ENCODE measurements at places on chromosomes 11 and 22.

DNA sequence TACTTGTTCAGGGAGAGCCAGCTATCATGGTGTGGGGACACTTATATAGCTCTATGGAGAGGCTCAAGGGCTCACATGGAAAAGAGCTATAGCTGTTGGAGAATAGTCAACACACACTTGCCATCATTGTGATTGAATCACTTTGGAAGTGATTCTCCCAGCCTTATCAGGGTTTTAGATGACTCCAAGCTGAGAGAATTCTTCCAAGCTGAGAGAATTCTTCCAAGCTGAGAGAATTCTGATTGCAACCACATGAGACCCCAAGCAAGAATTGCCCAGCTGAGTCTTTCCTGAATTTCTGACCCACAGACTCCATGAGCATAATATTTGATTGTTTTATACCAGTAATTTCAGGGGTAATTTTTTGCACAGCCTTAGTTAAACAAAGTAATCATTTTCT, 1318.3 kb upstream of the RAG2 start:
- no peak for DNase-seq

GRCh38 chr11:65426839-65427690, 4.5 kb downstream of the NEAT1 start:
- no peak for DNase-seq

DNA sequence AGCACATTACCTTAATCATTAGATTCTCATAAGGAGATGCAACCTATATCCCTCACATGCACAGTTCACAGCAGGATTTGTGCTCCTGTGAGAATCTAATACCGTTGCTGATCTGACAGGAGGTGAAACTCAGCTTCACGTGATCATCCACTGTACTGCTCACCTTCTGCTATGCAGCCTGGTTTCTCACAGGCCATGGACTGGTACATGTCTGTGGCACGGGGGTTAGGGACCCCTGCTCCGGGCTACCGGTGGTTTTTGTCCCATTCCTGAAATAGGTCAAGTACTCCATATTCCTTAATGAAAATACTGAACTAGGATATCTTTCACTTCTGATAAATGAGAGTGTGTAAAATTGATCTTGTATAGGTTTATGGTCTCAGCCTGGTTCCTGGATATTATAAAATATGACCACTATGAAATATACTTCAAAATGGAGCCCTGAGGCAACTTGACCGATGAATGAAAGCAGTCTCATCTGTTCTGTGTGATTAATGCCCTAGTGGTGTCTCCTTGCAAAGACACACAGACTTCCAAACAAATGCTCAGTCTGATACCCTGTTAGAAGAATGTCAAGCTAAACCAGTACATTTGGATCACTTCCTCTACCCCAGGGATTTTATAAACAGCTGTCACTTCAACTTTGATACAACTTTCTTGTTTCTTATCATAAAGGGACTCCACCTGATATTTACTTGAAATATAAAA, 492.9 kb upstream of the ANO3 start:
- no peak for DNase-seq

- DNase-seq: no peak
Measured at GRCh38 chr11:3219281-3219892, 774 bp upstream of the MRGPRG start.

DNA sequence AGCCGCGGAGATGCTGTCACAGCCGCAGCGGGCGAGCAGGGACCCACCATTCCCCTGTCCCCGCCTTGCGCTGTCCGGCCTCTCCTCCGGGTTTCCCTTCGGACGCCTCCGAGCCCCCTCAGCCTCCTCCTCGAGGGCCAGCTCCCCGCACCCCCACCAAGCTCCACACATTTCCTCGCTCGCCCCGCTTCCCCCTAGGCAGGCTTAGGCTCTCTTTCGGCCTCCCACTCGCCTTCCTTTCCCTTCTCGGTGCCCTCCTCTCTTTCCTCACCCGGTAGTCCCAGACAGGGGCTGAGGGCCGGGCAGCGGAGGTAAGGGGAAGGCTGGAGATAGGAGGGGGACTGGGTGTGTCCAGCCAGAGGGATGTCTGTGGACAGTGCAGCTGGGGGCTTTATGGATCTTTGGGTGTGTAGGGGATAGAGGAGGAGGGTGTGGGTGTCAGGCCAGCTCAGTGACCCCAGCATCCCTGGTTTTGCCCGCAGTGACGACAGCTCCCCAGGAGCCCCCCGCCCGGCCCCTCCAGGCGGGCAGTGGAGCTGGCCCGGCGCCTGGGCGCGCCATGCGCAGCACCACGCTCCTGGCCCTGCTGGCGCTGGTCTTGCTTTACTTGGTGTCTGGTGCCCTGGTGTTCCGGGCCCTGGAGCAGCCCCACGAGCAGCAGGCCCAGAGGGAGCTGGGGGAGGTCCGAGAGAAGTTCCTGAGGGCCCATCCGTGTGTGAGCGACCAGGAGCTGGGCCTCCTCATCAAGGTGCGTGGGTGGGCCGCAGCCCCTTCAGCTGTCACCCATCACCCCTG, 1.6 kb downstream of the KCNK4 start:
- DNase-seq: no peak

DNA sequence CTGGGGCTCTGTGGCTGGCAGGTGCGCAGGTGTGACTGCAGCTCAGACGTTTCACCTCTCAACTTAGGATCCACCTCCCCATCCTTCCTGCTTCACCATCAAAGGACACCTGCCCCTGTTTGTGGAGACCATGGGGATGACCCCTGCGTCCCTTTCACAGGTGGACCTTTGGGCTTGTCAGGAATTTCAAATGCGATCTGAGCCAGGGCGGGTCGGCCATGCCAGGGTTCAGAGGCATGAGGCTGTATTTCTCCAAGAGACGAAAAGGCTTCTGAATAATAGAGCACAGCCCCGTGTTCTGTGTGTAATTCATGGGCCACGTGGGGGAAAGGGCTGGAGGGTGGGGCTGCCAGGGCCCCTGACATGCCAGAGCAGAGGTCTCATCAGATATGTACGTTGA, 668.0 kb downstream of the BRD1 start:
- DNase-seq: no peak

- DNase-seq: no peak
Measured at GRCh38 chr22:24185501-24186351, 4.4 kb downstream of the SUSD2 start.

DNA sequence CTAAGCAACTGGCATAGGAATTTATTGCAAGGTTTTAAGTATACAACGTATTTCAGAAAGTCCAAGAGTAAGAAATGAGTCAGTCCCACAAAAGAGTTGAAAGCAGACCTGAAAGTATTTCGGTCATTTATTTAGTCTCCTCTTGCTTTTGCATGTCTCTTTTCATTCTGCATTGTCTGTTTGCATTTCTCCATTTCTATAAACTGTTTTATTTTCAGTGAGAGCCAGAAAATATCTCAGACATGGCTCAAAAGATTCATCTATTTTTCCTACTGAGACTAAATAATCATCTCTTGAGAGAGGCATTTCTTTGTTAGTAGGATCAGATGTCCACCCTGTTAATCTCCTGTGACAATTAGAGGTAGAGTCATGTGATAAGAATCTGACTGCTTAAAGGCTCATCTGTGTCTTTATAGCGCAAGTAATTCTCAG, 219.1 kb upstream of the CCDC179 start:
- no peak for DNase-seq

DNA sequence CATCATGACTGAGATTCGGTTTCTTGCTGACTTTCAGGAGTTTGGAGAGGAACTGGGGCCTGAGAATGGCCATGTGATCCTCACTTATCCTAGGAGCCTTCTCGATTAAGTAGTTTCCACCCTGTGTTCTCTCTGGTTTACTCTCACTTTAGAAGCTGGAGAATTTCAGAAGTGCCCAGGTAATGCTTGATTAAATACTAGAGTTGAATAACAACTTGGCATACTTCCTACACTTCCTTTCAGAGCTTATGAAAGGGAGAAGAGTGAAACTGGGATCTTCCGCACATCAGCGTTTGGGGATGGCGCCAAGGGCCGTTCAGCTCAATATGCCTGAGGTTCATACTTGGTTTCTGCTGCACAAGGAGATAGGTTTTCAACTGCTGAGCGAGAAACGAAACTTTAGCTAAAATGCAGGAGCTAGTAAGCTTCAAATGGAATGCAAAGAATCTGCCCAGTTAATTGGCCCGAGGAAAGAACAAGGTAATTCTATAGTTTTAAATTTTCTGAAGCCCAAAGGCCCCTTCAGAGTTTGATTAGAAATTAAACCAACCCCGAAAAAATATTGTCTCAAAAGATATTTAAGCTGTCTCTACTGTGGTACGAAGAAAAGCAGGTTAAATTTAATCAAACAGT, 823 bp upstream of the MUC15 start:
- no peak for DNase-seq

DNA sequence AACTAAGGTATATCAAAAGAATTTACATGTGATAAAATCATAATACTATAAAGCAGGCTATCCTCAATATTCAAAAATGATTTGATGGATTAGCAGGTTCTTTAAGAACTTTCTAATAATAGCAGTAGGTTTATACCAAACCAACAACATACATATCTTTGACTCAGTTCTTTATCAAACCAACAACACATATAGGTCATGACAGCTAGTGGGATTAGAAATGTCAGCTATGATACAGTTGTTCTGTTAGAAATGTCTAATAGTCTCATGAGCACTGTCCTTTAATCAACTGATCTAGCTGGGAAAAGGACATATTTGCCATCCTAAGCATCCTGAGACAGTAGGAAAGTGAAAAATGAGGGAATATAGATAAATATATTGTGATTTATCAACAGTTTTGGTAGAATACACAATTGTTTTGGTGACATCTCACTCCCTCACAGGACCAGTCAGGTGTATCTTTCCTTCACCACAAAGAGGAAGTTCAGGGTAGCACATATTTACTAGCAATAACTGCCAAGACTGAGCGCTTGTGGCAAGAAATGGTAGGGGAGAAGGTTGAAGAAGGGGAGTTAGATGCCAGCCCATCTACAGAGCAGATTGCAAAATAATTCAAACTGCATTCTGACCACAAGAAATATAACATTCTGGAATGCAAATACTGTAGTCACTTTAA, 90.8 kb upstream of the APOA1 start:
- no peak for DNase-seq

DNA sequence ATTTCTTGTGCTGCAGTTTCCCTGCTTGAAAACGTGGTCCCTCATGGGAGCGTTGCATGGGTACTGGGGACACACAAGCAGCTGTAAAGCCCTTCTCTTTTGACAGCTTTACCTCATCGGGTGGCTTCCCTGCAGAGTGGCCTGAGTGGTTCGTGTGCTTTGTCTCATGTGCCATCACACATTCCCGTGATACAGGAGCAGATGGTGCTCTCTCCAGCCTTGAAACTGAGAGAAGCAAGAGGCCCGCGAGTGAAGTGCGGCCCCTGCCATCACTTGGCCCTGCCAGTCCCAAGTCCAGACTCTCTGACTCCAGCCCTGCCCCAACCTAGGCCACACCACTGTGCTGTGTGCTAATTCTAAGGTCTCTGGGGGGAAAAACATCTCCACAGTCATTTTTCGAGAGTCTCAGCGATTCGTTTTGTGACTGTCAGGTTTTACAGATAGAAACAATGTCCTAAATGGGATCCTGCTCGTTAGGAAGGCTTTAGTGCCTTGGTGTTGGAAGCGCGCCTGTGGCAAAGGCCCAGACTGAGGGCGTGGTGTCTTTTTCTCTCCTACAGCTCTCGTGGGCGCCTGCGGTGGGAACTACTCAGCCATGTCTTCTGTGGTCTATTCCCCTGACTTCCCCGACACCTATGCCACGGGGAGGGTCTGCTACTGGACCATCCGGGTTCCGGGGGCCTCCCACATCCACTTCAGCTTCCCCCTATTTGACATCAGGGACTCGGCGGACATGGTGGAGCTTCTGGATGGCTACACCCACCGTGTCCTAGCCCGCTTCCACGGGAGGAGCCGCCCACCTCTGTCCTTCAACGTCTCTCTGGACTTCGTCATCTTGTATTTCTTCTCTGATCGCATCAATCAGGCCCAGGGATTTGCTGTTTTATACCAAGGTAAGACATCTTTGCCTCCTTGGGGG, 64.2 kb downstream of the KREMEN1 start:
- DNase-seq: no peak

DNA sequence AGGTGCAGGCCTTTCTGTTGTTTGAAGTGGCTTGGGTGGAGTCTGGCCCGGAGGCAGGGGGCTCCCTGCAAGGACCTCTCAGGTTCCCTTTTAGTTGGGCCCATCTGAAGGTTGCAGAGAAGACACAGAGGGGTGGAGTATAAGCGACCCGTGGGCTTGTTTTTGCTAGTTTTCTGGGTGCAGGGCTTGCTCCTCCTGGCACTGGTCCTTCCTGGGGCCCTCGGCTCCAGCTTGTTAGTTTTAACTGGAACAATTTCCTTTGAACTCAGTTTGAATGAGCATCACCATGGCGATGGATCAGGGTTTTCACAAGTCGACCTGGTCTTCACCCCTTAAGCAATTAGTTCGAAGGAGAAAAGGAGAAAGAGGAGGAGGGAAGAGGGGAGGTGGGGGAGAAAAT, 28.5 kb upstream of the OAF start:
- no peak for DNase-seq

GRCh38 chr11:68002938-68003845, 705 bp downstream of the UNC93B1 start:
- DNase-seq: no peak

GRCh38 chr11:111694851-111695250, 71.3 kb downstream of the PPP2R1B start:
- DNase-seq: peak; percentile 54

DNA sequence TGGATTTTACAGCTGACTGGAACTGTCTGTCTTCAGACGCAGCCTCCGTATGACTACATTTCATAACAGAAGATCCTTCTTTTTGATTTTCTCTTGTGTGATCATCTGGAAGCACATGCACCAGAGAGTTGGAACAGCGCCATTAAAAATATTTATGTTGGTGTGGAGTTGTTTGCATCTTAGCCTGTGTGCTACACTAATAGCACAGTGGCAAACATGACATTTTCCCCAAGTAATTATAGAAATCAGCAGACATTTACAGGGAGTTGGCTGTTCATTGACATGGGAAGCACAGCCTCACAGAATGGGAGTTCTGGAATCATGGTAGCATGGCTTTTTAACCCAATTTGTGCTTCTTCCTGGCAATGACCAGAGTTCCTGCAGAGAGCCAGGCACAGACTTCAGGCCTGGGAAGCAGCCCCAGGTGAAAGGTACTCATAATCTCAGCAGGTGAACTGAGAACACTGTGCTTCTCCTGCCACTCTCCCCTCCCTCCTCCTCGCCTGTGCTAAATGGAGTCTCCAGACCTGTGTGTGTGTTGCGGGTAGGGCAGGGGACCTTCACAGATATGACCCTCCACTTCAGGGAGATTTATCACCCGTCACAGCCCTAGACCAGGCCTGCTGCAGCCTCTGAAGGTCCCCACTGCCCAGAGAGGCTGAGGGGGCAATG, 82.8 kb upstream of the PLET1 start:
- DNase-seq: no peak

GRCh38 chr11:36156817-36157519, 132.3 kb downstream of the COMMD9 start:
- no peak for DNase-seq

- no peak for DNase-seq
Measured at GRCh38 chr11:116352881-116353280, 419.9 kb downstream of the BUD13 start.

DNA sequence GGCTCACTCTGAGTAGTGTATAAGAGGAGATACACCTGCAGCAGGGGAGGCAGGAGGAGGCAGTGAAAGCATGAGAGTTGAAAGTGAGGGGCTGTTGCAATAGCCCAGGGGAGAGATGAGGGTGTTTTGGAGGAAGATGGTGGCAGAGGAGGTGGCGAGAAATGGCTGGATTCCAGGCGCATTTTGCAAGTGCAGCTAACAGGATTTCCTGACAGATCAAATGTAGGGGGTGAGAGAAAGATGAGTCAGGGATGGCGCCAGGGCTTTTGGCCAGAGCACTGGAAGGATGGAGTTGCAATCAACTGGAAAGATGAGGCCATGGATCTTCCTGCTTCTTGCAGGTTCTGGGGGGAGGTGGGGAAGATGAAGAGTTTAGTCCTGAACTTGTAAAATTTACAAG, 16.8 kb upstream of the TSPAN18 start:
- no peak for DNase-seq

All from AG09319 (cell line).